Left lung (tissue), 14 donors: ENCODE measurements at places on chromosomes 4 and X.

- no peaks in the 10 kb centered on the region for H3K27me3 ChIP-seq
- no peak overlapping the region for H3K4me3 ChIP-seq
- no peak overlapping the region for H3K27ac ChIP-seq
- DNase-seq: no peak
- no peaks in the 10 kb centered on the region for H3K4me1 ChIP-seq
Observed at GRCh38 chrX:101386542-101386885, 523 bp upstream of the BTK start.

- DNase-seq: no peak
- peak overlapping the region; percentile 89 for H3K4me3 ChIP-seq
- H3K27me3 ChIP-seq: no peaks in the 10 kb centered on the region
- H3K36me3 ChIP-seq: no peaks in the 10 kb centered on the region
Observed at GRCh38 chr4:80071604-80072227, 1.3 kb downstream of the ANTXR2 start.

GRCh38 chr4:76563454-76564122 lies 128.6 kb downstream of the SHROOM3 start:
- no peak overlapping the region for H3K4me3 ChIP-seq
- H3K27me3 ChIP-seq: no peaks in the 10 kb centered on the region
- DNase-seq: no peak
- H3K36me3 ChIP-seq: no peaks in the 10 kb centered on the region

- no peaks in the 10 kb centered on the region for H3K36me3 ChIP-seq
- H3K4me1 ChIP-seq: peaks cover 6% of the 10 kb centered on the region
- H3K27me3 ChIP-seq: no peaks in the 10 kb centered on the region
Observed at GRCh38 chr4:7750523-7750922, 189.1 kb downstream of the AFAP1 start.

- no peak for DNase-seq
- no peak overlapping the region for H3K4me3 ChIP-seq
- no peak overlapping the region for H3K27ac ChIP-seq
- H3K4me1 ChIP-seq: no peaks in the 10 kb centered on the region
- H3K27me3 ChIP-seq: peaks cover 88% of the 10 kb centered on the region
Observed at GRCh38 chrX:633043-633984, 2.7 kb downstream of the SHOX start.

- no peak overlapping the region for H3K4me3 ChIP-seq
- no peak overlapping the region for H3K27ac ChIP-seq
- H3K4me1 ChIP-seq: peaks cover 3% of the 10 kb centered on the region
Observed at GRCh38 chr4:147599769-147600168, 17.4 kb upstream of the TMEM184C start.
